ENCODE measurements at places on chromosomes 4 and X.
A peak's percentile ranks its signal among the peaks of the same experiment; 100 is the strongest.

- no peak for DNase-seq
Measured at GRCh38 chr4:112102875-112103370, 42.3 kb upstream of the FAM241A start.

DNA sequence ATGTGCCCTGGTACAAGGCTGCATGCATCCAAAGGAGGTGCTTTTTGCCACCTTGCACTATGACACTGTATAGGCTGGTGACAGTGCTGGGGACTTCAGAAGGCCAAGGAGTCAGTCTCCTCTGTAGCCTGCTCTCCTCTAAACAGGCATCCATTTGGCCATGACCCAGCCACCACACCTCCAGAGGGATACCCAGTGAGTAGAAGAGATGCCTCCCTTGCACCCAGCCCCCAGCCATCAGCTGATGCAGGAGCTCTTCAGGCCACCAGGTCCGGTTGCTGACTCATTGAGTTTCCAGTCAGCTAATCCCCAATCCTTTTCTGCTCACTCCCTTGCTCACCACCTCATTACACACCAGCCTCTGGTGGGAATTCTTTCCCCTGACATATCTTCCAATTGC is 99.8 kb downstream of the PJA1 start:
- no peak for DNase-seq

DNA sequence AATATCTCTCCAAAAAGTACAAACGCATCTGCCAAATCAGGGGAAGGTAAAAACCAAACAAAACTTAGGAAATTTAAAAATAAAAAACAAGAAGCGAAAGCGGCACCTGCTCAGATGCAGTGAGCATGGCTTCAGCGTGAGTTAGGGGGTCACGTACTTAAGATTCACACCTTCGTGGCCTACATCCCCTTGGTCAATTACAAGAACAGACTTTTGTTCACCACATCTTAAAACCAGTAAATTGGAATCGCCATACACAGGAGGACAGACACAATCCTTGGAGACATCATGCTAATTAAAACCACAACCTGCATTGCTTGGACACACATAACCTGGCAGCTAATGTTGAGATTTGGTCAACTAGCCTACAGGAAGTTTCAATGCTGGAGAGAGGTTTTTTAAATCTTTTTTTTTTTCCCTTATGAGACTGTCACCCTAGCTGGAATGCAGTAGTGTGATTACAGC is 12.5 kb upstream of the SEL1L3 start:
- no peak for DNase-seq

DNA sequence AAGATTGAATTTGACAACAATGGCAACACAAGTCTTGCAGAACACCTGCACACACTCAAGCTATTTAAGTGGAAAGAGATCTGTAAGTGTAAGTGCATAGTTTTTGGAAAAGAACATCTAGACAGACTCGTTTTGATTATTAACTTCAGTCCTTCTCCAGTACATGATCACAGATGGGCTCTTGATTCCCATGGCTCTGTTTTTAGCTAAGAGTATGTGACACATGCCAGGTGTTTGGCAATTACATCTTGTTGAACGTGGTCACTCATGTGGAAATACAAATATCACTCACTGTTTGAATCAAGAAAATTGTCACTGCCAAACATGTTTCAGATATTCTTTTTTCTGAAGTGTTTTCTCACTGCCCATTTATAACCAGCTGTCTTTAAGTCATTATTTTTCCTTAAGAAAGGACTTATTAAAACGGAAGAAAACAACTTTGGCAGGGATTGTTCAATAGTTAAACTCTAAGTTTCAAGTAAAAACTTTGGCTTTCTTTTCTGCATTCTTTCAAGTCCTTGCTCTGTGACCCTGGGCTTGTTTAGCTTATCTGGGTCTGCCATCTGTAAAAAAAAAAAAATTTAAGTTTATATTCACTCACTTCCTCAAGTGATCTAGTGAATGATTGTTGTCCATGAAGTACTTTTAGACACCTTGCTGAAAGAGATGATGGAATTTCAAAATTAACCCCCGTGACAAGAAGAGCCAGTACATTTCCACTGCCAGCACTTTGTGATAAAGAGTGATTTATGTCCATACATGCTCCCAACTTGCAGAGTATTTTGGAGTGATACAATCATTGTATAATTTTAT is 125.4 kb downstream of the ATXN3L start:
- DNase-seq, result no peak

- no peak for DNase-seq
Measured at GRCh38 chrX:149720021-149720689, 8.3 kb downstream of the MAGEA11 start.

- no peak for DNase-seq
Measured at GRCh38 chr4:144645102-144645630, 790 bp upstream of the HHIP start.

DNA sequence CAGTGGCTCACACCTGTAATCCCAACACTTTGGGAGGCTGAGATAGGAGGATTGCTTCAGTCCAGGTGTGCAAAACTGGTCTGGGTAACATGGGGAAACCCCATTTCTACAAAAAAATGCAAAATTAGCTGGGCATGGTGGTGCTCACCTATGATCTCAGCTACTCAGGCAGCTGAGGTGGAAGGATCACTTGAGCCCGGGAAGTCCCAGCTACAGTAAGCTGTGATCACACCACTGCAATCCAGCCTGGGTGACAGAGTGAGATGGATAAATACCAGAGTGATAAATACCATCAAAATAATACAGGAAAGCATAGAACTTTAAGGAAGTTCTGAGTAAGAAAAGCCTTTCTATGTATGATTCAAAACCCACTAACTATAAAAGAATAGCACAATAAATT is 52.8 kb downstream of the LRBA start:
- no peak for DNase-seq

GRCh38 chr4:7828011-7828720 is 111.5 kb downstream of the AFAP1 start:
- DNase-seq, result peak; percentile 43

- DNase-seq, result no peak
Measured at GRCh38 chrX:18220786-18221185, at the start of gene BEND2. Gene BEND2, minus strand, starts transcription at chrX:18220886. Its CDS starts 136 bp downstream, at chrX:18220750.

DNA sequence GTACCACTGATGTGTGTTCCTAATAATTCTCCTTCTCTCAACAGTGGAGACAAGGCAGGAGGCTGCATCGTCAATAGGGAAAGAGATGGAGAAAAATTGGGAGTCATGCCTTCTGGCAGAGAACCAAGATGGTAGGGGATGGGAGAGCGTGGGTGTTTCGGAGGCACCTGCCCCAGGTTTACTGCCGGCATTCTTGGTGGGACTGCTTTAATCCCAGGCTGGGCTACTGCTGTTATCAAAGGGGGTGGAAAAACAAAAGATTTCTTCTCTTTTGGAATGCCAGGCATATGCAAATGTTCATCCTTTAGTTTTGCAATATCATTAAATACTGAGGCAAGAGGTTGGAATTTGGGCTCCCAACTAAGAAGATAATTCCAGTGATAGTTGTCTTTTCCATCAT is 257.0 kb downstream of the DCHS2 start:
- DNase-seq, result no peak

DNA sequence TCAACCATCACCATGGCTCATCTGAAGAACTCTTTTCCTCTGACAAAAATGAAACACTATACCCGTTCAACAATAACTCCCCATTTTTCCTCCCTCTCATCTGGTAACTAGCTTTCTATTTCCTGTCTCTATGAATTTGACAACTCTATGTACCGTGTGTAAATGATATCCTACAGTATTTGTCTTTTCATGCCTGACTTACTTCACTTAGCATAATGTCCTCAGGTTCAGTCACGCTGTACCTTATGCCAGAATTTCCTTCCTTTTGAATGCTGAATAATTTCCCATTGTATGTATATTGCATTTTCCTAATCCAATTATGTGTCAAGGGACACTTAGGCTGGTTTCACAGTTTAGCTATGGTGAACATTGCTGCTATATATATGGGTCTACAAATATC is 18.2 kb downstream of the MAGEA9 start:
- DNase-seq, result no peak

GRCh38 chr4:11869191-11869870 is 440.6 kb upstream of the HS3ST1 start:
- DNase-seq, result no peak

DNA sequence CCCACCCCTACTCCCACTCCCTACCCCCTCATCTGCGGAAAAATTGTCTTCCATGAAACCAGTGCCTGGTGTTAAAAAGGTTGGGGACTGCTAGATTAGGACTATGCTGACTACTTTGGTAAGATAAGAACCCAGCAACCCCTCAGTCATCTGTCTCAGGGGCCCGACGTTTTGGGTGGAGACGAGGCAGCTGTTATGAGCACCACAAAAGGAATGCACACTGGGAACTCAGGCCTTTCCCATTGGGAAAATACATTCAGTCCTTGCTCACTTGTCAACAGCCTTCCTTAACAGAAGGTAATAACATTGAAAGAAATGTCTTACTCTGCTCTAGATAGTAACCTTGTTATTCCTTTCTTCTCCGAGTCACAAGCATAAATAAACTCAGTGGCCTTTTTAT is 310.8 kb downstream of the AFF2 start:
- DNase-seq, result no peak

- no peak for DNase-seq
Measured at GRCh38 chrX:24485976-24486680, 21.0 kb downstream of the PDK3 start.

Data from stimulated activated CD8-positive, alpha-beta memory T cell treated with anti-CD3 and anti-CD28 coated beads, Interleukin-12 subunit alpha, Interleukin-12 subunit beta, amount 100 ng/mL, for 4 hours (primary cell).